Pulmonary artery endothelial cell (primary cell): ENCODE measurements at places on chromosomes 11 and 22.

GRCh38 chr11:58924230-58924629 is 15.1 kb upstream of the GLYATL1 start:
- no peak for DNase-seq

DNA sequence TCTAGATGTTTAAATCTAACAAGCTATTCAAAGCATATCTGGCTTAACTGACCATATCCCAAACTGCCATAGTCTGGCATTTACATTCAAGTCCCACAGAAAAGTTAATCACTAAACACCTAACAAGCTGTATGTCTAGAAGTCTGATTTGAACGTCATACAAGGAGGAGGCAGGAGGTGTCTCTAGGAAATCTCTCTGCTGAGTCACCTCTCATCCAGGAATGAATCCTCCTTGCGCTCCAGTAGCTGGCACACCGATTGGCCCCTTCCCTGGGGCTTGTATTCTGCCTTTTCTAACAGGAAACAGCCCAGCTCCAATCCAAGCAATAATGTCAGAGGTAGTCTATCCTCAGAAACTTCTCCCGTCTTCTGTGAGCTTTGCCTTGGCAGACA is 31.8 kb downstream of the FEZ1 start:
- no peak for DNase-seq

DNA sequence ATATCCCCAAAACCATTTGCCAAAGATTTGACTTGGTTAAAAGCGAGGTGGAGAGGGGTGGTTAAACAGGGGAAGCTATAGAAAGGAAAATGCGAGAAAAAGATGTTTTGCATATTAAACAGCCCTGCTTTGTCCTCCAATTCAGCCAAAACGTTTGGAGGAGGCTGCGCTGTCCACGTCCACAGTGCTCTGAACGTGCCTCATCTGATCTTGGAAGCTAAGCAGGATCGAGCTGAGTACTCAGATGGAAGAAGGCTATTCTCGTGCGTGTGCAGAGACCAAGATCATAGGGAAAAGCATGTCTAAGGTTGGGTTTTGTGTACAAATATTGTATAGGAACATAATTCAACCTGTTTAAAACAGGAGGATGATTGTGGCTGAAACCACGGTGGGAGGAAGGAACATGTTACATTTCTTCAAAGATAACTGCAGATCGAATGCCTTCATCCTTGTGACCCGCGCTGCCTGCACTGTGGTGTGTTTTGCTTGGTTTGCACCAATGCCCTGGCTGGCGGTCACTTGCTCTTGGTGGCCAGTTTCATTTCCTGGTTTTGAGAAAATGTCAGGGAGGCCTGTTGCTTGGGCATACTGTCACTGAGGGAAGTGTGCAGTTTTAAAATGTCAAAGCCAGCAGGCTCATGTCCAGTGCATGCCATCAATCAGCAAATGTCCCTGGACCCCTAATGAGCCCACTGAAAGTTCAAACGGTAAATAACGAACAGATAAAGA is 40.4 kb downstream of the FLI1 start:
- no peak for DNase-seq

DNA sequence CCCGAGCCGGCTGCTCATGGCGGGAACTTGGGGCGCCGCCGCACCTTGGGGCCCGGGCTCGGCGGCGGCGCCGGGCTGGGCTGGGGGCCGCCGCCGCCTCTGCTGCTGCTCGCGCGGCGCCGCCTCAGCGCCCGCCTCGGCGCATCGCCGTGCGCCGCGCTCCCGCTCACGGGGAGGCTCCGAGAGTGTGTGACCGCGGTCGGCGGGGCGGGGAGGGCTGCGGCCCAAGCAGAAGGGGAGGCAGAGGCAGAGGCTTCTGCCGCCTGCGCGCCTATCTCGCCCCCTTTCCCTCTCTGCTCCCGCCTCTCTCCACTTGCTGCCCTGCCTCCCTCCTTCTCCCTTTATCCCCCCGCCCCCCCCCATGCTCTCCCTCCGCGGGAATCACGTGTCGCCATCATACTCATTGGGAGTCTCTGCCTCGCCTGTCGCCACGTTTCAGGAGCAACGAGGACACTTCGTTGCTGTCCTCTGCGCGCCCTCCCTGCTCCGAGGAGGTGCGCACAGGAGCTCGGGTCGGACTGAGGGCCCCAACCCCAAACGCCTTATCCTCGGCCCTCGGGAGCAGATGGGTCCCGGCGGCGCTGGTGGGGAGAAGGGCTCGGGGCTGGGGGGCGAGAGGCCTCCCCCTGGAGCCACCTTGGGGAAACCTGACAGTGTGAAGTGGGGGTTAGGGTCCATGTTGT is at the start of gene GUCY1A2:
Gene GUCY1A2, minus strand, starts transcription at position 258 of the 683 bp plus-strand sequence. CDS start 421 bp downstream, outside the sequence.
- DNase-seq = no peak

- DNase-seq = no peak
Observed at GRCh38 chr11:72445423-72445822, 11.1 kb upstream of the CLPB start.

- no peak for DNase-seq
Observed at GRCh38 chr11:58503361-58503856, 4.5 kb downstream of the OR5B21 start.

DNA sequence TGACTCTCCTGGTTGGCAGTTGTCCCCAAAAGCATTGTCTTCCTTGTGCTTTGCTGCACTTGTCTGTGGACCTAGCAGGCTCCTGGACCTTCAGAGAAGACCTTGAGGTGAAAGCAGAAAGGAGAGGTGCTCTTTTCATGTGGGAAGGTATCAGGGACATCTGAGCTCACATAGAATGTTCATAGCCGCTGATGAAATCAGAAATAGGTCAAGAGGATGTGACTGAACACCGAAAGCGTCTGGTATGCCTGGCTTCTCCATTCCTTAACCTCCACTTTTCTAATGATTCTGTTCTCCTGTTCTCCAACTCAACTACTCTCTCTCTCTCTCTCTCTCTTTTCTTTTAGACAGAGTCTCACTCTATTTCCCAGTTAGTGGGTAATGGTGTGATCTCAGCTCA is 6.2 kb upstream of the CUL5 start:
- no peak for DNase-seq

DNA sequence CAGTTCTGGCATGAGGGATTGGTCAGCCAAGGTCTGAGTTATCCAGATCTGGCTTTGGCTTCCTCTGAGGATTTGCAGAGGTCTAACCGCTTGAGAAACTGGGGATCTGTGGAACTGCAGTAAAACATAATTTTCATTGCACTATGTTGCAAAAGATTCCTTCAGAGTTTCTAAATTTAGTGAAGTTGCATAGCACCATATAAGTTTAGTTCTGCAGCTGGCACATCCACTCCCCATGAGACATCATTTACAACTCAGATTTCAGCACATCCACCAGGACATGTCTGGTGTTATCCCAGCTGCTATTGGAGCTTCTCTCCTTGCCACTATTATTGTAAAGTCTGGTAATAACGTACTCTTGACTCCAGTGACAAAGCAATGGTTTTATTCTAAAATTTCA is 181.5 kb downstream of the CWF19L2 start:
- no peak for DNase-seq

DNA sequence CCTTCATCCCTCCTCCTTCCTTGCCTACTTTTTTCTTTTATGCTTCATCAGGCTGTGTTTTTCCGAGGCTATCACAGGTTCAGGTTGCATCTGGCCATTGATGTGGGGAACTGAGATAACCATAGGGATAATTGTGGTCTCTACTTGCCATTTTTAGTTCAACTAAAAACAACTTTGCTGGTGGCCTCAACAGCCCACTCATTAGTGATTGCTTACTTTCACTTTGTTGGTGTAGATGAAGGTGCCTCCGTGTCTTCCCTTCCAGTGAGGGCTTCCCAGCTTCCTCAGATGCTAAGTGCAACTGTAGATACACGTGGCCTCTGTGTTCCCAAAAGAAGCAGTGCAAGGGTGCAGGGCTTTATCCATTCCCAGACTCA is 35.0 kb downstream of the KCNJ1 start:
- no peak for DNase-seq

- no peak for DNase-seq
Observed at GRCh38 chr22:30201945-30202344, 44.6 kb downstream of the LIF start.

DNA sequence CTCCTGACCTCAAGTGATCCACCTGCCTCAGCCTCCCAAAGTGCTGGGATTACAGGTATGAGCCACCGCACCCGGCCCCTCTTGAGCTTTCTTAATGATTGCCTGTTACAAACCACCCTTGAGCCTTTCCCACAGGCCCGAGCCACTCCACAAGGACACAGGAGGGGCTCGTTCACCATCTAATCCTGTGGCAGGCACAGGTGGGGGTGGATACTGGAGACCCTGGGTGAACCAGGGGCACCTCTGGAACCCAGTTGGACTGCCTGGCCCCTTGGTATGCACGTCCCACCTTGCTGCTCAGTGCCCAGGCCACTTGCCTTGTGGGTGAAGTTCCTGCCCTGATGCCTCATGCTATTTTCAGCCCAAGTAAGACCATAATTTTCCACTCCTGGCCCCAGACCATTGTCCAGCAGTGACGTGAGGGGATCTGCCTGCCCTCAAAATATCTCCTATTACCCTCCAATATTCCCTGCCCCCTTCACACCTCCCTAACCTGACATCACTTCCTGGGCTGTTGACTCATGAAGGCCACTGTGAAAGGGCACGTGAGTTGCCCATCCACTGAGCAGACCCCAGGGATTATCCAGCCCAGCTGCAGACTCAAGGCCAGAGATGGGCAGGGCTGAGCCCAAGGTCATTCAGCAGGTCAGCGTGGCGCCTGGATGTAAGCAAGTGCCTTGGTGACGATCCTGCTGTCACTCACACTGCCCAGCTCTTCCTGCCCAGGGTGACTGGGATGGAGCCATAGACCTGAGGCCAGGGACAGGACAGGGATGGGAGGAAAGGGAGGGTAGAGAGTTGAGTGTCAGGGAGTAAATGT is 19.6 kb downstream of the P2RY2 start:
- no peak for DNase-seq
